ENCODE measurements at places on chromosomes 11 and 22.

- no peak for DNase-seq
Observed at GRCh38 chr11:45568049-45568448, 97.4 kb downstream of the CHST1 start.

DNA sequence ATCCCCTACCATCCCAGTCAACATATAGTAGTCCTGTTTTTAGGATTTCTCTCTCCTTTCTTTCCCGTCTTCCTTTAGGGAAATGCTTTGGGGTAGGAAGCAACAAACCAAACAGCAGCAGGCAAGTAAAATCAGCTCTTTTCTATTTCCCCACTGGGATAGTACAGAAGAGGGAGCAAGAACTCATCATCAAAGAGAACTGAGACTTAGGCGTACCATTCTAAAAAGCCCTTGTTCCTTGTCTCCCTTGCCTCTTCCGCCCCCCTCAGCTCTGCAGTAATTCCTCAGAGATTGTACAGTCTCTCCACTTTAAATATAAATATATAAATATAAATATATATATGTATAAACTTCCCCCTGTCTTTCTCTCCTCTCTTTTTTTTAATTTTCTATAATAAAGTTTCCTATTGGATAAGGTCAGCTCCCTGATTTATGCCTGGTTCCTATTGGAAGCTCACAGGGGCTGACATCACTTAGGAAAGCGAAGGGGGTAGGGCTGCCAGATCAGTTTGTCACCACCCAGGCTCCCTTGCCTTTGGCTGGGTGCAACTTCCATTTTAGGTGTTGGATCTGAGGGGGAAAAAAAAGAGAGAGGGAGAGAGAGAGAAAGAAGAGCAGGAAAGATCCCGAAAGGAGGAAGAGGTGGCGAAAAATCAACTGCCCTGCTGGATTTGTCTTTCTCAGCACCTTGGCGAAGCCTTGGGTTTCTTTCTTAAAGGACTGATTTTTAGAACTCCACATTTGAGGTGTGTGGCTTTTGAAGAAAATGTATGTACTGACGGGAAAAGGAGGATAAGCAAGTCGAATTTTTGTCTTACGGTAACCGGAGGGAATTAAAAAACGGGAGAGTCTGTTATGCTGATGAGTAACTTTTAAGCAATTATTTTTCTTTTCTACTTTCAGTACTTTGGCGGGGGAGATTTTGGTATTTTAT, at the start of gene CTNND1:
Gene CTNND1 (plus strand): TSS at position 502 of the 934 bp plus-strand sequence. CDS start 29,677 bp downstream, outside the sequence.
- no peak for DNase-seq

GRCh38 chr11:61593151-61593550, 12.3 kb upstream of the SYT7 start:
- no peak for DNase-seq

- DNase-seq, result no peak
Observed at GRCh38 chr11:134637091-134638015, 225.3 kb upstream of the B3GAT1 start.

DNA sequence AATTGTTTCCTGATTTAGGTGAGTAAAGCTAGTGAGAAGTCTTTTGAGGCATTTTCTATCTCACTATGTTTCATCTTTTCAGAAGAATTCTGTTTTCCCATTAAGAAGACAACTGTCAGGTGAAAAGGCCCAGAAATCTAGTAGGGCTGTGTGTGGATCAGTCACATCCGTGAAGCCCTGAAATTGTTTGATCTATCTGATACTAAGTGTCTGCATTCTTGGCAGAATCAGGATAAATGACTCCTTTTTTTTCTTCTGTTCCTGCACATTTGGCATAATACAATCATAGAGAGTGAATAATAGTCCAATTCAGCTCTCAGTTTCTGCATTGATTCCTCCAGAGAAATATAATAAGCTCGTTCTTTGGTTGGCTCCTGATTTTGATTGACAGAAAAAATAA, 208.3 kb downstream of the NAV2 start:
- DNase-seq, result no peak

DNA sequence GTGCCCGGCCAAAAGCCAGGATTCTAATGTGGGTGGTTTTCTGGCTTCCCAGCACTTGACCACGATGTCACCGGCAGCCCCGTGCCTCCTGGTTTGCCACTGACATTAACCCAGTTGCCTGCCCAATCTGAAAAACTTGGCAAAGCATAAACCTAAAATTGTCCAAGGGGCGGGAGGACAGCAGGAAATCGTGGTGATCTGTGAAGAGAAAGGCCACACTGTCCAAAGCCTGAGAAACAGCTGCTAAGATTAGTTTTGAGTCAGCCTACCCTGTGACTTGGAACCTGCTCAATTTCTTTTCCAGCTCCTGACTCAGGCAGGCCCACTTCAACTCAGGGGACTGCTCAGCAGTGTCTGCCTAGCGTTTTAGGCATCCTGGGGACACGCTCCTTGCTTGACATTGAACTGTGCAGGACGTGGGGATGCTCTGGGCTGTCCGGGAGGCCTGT, 8.2 kb upstream of the F2 start:
- DNase-seq, result no peak

DNA sequence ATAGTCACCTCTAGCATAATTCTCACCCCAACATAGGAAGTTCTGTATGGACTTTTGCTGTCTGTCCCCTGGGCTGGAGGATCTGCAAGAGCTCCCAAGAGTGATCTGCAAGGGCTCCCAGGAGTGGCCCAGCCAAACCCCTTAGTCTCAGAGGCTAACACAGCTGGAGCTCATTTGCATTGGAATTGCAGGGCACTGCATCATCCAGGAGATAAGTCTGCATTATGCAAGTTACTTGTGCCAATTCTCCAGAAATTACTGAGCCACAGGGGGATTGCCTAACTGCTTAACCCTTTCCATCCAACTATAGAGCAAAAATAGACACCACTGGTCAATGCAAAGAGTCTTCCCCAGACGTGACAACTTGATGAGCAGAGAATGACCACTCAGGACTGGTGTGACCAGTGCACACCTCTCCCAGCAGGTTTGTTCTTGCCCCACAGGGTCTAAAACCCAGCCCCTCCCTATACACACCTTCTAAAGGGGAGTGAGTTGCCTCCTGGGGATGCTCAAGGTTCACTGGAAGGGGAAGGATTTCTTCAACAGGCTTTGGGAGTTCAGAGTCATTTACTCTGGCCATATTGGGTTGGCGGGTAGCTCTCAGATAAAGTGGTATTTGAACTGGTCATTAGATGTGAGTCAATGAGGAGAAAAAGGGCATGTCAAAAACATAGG, 38.4 kb downstream of the POU2AF3 start:
- DNase-seq, result no peak

DNA sequence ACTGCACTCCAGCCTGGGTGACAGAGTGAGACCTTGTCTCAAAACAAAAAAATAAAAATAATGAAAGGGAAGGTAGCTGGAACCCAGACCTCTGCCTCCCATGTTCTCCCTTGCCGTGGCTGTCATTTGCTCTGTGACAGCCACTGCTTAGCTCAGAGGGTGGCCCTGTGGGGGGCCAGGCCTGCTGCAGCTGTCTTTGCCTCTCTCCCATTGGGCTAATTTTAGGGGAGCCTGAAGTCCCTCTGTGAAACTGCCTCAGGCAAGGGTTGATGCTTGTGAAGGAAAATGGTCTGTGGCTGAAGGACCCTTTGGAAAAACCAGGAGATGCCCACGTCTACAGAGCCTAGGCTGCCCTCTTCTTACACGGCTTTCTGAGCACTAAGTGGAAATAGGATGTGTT, 42.9 kb downstream of the C11orf91 start:
- no peak for DNase-seq

GRCh38 chr11:112343368-112344039, 82.8 kb upstream of the PLET1 start:
- peak; percentile 14 for DNase-seq

DNA sequence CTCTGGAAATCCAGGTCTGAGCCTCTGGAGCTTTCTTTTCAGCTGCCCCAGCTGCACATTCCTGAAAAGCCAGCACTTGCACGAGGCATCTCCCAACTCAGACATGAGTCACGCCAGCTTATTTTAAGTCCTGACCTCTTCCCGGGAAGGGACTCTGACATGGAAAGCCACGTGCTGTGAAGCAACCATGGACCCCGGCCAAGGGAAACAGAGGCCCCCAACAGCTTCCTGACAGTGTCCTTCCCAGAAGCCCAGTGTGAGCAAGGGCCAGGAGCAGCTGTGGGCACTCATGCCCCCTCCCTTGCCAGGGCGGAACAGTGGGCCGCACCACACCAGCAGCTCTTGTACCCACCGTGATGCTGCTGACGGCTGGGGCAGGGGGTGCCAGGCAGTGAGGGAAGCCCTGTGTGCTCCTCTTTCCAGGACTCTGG, 118.8 kb upstream of the CADM1 start:
- DNase-seq, result no peak

- DNase-seq, result no peak
Observed at GRCh38 chr11:41334007-41334933, 125.2 kb downstream of the LRRC4C start.

DNA sequence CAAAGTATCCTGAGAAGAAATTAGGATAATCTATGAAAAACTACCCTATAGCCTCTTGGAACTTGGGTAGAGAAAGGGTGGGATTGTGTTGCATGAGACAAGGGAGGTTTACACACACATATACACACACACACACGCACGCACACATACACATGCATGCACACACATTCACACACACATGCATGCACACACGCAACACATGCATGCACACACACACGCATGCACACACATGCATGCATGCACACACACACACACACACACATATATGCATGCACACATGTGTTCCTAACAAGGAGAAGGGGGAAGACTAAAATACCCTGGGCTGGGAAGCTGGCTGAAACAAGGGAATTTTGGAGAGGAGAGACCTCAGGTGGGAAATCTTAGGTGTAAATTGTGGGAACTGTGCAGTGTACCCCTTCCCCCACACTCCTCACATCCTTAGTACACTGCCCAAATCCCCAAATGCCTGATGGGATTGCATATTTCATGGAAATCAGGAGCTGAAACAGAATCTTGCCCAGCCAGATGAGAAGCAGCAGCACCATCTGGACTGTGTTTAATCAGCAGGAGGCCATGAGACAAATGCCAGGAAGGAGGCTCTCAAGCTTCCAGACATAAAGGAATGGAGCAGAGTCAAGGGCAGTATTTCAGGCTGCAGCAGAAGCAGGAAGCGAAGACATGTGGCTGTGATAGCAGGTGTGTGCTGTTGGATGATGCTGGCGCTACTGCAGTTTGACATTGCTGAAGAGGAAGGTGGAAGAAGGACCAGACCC, 14.6 kb upstream of the POLD3 start:
- no peak for DNase-seq

GRCh38 chr11:61701242-61701886, 21.2 kb downstream of the DAGLA start:
- DNase-seq, result no peak

- no peak for DNase-seq
Observed at GRCh38 chr22:40739721-40740120, 60.4 kb downstream of the MCHR1 start.

DNA sequence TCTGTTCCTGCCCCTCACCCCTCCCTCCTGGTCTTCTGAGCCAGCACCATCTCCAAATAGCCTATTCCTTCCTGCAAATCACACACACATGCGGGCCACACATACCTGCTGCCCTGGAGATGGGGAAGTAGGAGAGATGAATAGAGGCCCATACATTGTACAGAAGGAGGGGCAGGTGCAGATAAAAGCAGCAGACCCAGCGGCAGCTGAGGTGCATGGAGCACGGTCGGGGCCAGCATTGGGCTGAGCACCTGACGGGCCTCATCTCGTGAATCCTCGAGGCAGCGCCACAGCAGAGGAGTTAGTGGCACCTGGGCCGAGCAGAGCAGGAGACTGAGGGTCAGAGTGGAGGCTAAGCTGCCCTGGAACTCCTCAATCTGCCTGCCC, 941.8 kb downstream of the BRD1 start:
- no peak for DNase-seq

- no peak for DNase-seq
Observed at GRCh38 chr11:58023435-58023931, at the start of gene OR9Q1. TSS of gene OR9Q1 (plus strand) at chr11:58023881. CDS start at chr11:58179445, 155,564 bp downstream.

GRCh38 chr11:95322539-95322938, 91.5 kb upstream of the SESN3 start:
- no peak for DNase-seq

- no peak for DNase-seq
Observed at GRCh38 chr11:31804312-31805036, 6.6 kb downstream of the PAX6 start.

DNA sequence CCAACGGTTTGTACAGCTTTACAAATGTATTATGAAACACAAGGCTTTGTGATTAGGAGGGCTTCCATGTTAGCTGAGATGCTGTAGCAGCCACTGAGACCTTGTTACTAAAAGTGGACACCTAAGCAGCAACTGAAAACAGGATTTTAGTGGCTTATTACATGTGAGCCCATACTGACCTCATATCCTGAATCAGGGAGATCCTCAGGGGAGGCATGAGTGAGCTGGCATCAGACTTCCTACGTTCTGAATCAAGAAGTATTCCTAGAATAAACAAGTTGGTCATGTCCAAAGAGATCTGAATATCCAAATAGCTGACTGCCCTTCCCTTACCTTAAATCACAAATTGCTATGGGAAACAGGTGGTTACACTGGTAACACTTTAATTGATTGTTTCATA, 59.1 kb upstream of the SCUBE2 start:
- DNase-seq, result no peak

DNA sequence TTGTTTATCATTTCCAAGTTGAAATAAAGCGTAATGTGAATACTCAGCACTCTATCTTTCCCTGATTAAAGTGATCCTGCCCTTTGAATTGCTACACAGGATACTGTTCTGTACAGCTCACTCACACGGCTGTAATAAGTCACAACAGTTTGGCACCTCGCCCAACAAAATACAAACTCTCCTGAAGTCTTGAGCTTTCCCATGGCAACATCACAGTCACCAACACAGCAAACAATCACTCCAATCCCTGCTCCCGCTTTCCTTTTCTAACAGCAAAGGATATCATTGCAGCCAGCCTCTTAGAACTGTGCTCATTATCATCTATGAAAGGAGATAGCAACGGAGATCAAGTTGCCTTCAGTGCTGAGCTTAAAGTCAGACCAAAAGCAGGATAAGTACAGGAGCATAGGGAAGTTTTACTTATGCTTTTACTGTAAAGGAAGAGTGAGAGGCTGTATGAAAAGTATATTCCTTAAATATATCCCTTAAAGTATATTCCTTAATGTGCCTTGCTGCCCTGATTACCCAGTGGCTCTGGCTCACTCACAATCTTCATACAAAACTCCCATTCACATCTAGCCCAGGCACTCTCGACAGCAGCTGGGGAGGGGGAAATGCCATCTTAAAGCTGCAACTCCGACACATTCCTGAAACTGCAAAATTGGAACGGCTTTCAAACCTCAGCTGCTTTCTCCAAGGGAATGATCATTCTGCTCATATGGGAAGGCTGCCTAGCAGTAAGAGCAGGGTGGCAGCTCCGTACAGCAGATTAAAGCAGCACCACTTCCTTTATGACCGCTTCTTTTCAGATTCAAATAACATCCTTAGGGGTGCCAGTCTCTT, 35.8 kb downstream of the MAML2 start:
- no peak for DNase-seq

GRCh38 chr11:95688015-95688414, 101.6 kb downstream of the FAM76B start:
- no peak for DNase-seq

DNA sequence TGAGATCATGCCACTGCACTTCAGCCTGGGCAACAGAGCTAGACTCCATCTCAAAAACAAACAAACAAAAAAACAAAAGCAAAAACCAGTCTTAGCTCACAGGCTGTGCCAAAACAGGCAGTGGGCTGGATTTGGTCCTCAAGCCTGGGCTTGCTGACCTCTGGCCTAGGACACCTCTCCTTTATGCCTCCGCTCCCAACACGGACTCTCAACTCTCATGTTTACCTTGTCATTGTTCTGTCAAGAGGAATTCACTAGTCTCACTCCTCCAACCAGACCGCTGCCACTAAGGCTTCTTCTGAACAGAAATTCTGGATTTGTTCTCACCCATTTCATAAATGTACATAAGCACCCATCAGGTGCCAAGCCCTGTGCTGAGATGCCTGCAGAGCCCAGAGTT, 42.6 kb downstream of the FAM83F start:
- DNase-seq, result no peak

- DNase-seq, result no peak
Observed at GRCh38 chr22:24178502-24179440, 2.5 kb upstream of the SUSD2 start.

All from NCI-H187 (cell line).